ENCODE measurements at places on chromosomes 7 and 10.

DNA sequence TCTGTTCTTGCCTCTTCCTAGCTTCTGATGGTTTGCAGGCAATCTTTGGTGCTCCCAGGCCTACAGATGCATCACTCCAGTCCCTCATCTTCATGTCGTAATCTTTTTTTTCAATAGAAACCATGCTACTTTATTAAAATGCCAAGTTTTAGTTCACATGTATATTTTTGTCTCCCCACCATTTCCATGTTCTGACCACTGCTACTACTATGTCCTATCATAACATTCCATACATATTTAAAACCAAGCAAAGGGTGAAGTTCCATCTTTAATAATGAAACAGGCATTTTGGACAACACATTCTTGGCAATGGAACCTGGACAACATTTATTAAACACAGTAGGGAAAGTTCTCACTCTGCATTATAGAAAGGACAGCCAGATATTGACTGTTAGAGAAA lies 58.8 kb downstream of the ZNF518A start:
- DNase-seq, result no peak

DNA sequence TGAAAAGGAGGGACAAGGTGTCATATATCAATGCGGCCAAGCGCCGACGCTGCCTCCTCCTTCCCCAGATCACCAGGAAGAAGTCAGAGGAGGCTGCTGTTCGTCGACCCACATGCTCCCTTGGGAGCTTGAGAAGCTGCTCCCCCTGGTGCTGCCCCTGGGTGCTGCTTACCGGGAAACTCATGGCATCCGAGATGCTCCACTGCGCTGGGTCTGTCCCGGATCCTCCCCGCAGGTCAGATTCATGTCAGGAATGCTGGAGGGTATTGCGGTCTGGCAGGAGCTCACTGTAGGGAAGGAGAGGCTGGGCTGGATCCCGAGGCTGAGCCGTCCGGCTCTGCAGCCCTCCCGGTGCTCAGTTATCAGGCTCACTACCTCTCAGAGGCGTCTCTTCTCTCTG lies 123.7 kb upstream of the FAM20C start:
- DNase-seq, result no peak

DNA sequence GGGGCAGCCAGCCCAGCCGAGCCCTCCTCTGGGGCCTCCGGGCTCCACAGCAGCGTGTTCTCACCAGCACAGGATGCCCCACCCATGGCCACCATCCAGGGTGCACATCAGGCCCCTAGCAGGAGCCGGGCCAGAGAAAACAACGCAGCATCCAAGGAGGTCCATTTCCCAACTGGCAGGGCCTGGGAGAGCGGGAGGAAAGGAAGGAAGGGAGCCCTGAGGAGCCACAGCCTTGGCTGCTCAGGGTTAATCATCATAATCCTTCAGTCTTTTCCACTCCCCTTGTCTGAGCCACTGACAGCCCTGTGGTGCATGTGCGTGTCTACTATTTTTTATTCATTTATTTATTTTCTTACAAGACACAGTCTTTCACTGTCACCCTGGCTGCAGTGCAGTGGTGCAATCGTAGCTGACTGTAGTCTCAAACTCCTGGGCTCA lies 3.6 kb downstream of the PLAC9 start:
- DNase-seq, result no peak

GRCh38 chr10:97445357-97445721 lies 467 bp downstream of the EXOSC1 start:
- no peak for DNase-seq

DNA sequence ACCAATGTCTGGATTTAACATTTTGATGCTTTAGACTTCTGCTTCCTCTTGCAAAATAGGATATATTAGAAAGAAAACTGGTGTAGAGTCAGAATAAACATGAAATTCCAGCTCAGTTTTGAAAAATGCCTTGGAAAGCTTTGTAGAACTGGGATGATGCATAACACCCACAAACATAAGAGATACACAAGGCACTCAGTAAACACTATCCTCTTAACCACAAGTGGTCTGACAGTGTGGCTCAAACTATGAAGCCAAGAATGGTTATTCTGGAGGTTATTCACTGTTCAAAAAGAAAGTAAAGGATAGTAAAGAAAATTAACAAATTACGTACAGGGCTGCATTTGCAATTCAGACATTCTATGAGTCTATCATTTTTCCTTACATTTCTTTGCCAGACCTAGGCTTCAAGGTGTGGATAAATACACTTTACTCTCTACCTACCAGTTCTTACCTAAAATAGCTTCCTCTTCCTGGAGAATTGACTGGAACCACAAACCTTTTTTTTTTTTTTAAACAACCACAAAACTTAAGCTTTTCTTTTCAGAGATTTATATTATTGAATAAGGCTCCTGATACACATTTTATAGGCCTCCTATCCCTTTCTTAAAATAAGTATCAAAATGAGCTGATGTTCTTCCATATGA lies 9.0 kb upstream of the RSBN1L start:
- no peak for DNase-seq

DNA sequence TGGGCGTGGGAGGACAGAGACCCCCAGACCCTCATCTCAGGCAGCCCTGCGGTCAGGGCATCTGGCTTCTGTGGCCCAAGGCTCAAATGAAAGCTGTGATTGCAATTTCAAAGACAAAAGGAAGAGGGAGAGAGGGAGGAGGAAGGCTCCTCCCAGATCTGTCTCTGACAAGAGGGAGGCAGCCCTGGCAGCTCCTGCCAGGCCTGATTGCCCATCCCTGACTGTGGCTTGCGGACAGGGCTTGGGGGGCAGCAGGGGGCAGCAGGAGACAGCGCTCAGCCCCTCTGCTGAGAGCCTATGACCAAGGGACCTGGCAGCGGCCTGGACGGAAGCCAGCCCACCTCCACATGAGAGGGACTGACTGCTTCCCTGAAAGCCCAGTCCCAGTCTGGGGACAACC lies 91.8 kb downstream of the PTPRN2 start:
- no peak for DNase-seq

DNA sequence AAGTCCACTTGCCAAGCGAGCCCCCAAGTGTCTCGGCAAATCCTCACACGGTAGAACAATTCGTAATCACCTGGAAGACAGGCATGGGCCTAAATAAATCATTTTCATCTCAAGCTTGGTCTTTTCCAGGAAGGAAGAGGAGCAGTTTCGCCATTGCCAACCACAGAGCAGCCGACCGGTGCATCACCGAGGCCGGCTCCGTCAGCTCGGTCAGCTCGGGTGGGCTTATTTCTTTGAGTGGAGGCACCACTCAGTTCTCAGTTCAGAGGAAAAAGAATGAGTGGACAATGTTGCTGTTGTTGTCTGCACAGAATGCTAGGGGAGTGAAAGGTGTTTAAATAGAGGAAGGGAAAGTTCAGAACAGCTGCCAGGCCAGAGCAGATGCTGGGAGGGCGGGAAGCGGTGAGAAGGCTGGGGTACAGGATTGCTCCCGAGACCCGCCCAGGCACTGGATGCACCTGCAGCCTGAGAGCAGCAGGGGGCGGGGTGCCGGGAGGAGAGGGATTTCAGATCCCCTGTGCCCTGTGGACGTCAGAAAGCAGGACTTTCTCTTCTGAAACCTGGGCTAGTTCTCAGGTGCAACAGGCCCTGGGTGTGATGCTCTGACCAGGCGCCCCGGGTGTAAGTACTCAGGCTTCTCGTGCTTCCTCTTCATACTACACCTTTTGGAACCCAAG lies 17.7 kb upstream of the IGFBP3 start:
- no peak for DNase-seq

- DNase-seq, result peak; percentile 32
These were observed 84.0 kb downstream of the ANLN start for GRCh38 chr7:36473454-36474282.

GRCh38 chr7:81187753-81188152 lies 268.9 kb upstream of the SEMA3C start:
- DNase-seq, result no peak

DNA sequence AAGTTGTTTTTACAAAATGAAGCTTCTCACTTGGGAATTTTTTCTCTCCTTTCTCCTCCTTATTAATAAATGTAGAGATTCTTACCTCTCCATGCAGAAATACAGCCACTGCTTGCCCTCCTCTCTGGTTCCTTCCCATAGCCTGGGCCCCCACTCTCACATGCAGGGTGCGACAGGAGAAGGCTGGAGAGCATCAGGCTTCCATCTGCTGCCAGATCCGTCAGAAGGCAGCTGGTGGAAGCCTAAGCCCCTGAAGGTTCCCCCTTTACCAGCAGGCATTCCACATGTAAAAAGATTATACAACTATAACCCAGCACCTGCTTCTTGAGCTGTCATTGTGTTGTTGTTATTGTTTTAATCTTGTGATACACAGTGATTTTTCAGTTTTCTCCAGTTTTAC lies 314.2 kb downstream of the LHFPL3 start:
- DNase-seq, result no peak

DNA sequence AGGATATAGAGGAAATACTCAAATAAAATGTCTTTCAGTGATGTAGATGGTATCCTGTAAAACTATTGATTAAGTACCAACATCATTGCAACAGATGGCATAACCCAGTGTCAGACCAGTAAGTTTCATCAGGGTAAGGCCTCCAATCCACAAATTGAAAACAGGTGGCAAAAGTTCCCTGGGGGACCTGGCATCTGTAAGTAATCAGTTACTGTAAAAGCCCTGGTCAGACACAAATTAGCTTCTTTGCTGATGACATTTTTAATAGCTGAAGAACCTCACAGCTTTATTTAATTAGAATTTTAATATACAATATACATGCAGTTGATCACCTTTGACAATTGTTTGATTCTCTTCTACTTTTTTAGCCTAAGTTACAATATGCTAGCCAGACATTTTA lies 152.5 kb downstream of the PLXDC2 start:
- no peak for DNase-seq

- DNase-seq, result no peak
These were observed 27.1 kb upstream of the SGCE start for GRCh38 chr7:94683066-94683465.

DNA sequence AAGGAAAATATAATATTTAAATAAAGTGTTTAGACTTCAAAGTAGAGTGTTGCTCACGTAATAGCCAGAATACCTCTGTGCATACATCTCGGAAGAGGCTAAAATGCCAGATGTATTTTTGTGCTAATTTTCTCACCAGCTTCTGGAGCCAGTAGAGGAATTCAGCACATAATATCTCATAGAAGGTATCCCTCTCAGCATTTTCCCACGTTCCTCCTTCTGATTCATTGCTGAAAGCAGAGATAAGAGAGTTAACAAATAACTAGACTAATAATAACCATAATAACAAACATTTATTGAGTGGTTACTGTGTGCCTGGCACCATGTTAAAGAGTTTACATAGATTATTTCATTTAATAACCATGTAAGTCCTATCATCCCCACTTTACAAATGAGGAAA lies 123.6 kb downstream of the VTI1A start:
- no peak for DNase-seq

GRCh38 chr7:25037325-25037724 lies 57.3 kb upstream of the OSBPL3 start:
- no peak for DNase-seq

All from stimulated activated CD4-positive, alpha-beta T cell treated with anti-CD3 and anti-CD28 coated beads, Interleukin-12 subunit alpha, Interleukin-12 subunit beta, amount 100 ng/mL, for 48 hours (primary cell).